ENCODE measurements at places on chromosomes 3 and 15.
A peak's percentile ranks its signal among the peaks of the same experiment; 100 is the strongest.

DNA sequence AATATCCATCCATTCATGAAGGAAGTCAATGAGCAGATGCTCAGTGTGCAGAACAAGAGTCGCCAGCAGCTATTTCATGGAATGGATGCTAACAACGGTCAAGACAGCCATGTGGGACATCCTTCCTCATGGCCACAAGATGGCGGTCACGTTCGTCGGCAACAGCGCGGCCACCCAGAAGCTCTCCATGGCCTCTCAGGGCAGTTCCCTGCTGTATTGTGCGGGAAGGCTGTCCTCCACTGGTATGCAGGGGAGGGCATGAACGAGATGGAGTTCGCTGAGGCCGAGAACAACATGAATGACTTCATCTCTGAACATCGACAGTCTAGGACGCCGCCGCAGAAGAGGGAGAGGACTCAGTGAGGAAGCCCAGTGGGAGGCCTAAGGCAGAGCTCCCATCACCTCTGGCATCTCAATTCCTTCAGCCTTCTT, 208.3 kb downstream of the TJP1 start:
- peak; percentile 40 for ATAC-seq

GRCh38 chr3:52026041-52026440, 30.3 kb downstream of the DUSP7 start:
- ATAC-seq: no peak

GRCh38 chr15:81941479-81941878, 104.3 kb downstream of the MEX3B start:
- peak; percentile 56 for ATAC-seq

DNA sequence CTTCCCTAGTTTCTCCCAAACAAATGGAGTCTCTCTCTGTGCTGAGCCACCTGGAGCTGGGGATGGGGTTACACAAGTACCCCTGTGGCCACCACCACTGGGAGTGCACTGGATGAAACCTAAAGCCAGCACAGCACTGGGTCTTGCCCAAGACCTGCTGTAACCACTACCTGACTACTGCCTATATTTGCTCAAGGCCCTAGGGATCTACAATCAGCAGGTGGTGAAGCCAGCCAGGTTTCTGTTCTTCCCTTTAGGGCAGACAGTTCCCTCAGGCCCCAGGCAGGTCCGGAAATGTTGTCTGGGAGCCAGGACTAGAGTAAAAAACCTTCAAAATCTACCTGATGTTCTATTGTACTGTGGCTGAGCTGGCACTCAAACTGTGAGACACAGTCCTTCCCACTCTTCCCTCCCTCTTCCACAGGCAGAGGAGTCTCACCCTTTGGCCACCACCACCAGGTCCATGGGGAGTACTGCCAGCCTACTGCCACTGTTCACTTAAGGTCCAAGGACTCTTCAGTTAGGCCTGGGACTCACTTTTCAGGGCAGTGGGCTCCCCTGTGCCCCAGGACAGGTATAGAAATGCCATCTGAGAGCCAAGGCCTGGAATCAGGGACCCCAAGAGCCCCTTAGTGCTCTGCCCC, 23.8 kb downstream of the C3orf20 start:
- no peak for ATAC-seq

GRCh38 chr3:71022551-71023335, 560.8 kb downstream of the FOXP1 start:
- ATAC-seq: peak; percentile 73

- peak; percentile 95 for ATAC-seq
Measured at GRCh38 chr3:139564294-139564861, 24.8 kb upstream of the RBP1 start.

- peak; percentile 79 for ATAC-seq
Measured at GRCh38 chr3:124429129-124429815, 301.0 kb upstream of the UMPS start.

DNA sequence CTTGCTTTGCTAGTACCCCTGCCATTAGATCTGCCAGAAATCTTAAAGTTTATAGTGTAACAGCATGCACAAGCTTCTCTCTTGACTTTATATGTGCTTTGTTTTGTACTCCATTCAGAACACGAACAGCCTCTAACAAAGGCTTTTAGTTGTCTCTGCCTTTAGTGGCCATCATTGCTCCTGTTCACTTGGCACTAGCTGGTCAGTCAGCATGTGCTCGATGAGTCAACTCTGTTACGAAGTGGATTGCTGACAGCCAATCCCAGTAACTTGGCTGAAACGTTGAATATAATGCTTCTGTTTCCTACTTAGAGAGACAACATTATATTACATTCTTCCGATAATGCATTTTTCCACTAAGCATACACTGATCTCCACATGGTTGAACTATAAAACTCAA, 349.2 kb downstream of the NAALADL2 start:
- ATAC-seq: peak; percentile 52

DNA sequence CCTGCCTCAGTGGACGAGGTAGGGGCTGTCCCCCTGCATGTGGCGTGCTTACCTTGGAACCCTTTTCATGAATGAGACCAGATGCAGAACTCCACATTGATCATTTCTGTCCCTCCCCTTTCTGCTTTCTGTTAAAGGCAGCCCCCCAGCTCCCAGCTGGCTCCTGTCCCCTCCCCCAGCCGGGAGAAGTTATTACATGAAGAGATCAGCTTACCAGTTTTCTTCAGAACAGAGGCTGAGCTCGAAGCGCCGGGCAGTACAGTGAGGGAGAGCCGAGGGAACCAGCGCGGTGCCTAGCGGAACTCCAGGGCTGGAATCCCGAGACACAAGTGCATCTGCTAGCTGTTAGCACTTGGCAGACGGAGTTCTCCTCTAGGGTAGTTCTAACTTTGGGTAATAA, 263.3 kb upstream of the NR2E3 start:
- ATAC-seq: peak; percentile 50

- no peak for ATAC-seq
Measured at GRCh38 chr3:56789076-56789475, 12.7 kb downstream of the ARHGEF3 start.

- no peak for ATAC-seq
Measured at GRCh38 chr3:154759966-154760365, 320.2 kb upstream of the MME start.

GRCh38 chr15:40130799-40131502, 22.3 kb upstream of the BMF start:
- no peak for ATAC-seq

- ATAC-seq: no peak
Measured at GRCh38 chr3:184619787-184620430, 58.3 kb downstream of the EPHB3 start.

DNA sequence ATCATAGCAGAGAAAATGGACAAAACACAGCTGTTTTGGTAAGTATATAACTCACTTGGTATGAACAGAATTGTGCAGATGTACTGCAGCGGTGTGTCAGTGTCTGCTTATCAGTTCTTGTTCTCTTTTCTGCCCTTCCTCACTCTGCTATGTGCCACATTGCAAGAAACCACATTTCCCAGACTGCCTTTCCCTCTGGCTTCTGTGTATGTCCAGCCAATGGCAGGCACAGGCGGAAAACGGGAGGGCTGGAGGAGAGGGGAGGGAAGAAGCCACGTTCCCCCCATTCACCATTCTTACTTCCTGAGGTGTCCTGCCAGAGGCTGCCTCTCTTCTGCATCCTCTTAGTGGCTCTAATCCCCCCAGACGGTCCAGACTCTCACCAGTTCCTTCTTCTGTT, 15.4 kb downstream of the HHLA2 start:
- no peak for ATAC-seq

GRCh38 chr15:57335719-57336118, 40.6 kb upstream of the CGNL1 start:
- ATAC-seq: no peak

DNA sequence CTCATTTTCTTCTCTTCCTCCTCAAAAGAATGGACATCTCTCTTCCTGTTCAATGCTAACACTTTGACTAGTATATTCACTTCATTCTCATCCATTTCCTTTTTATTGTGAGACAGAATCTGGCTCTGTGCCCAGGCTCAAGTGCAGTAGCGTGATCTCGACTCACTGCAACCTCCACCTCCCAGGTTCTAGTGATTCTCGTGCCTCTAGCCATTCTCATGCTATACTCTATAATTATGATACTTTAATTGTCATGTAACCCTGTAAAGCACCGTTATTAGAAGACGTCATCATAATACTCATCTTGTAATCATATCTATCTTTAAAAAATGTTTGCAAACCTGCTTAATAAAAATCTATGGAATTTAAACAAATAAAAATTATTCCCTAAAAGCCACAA, 107.0 kb downstream of the SHOX2 start:
- no peak for ATAC-seq

DNA sequence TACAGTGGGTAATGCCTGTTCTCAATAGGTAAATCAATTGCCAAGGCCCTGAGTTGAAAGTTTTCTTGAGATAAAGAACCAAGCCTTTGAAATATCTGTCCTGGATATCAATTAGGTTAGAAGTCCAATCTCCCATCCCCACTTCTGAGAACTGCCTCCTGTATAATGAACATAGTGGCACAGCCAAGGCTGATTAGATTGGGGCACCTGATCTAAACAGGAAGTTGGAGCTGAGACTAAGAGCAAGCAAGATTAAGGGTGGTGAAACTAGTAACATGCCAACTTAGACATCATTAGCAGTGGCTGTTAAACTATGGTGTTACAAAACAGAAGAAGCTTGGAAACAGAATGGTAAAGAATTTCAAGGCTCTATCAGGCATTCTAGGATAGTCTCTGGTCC, 137.7 kb upstream of the TMEM108 start:
- ATAC-seq: no peak

DNA sequence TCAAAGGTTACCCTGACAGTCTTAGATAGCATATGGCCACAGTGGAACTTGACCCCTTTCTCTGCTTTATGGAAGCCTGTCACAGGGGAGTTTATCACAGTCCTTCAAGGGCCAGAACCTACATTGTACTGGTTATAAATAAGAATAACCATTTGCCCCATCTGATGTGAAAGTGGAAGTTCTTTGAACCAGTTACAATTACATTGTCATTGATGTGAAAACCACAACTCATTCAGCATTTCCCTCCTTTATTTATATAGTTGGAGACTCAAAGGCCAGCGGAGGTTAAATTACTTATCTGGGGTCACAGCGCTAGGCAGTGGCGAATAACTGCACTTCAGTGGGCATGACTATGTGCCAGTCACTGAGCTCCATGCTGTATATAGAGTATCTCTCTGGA, 60.5 kb upstream of the TBC1D5 start:
- ATAC-seq: no peak

GRCh38 chr3:155236473-155236872, 57.0 kb downstream of the STRIT1 start:
- no peak for ATAC-seq

DNA sequence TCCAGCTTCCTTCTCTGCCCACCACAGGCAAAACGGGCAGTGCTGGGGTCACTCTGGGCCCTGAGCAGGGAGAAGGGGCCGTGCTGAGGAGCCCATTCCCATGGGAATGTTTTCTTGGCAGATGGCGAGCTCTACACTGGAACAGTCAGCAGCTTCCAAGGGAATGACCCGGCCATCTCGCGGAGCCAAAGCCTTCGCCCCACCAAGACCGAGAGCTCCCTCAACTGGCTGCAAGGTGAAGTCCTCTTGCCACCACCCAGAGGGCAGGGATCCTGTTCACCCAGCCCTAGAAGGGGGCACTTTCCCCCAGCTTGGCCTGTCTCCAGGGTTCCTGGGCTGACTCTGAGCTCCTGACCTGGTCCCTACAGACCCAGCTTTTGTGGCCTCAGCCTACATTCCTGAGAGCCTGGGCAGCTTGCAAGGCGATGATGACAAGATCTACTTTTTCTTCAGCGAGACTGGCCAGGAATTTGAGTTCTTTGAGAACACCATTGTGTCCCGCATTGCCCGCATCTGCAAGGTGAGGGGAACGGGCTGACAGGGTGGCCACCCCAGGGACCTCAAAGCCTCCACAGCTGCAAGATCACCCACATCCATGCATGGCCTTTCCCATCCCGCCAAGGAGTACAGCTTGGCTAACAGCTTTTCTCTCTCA, 12.4 kb downstream of the CIB1 start:
- ATAC-seq: peak; percentile 81

DNA sequence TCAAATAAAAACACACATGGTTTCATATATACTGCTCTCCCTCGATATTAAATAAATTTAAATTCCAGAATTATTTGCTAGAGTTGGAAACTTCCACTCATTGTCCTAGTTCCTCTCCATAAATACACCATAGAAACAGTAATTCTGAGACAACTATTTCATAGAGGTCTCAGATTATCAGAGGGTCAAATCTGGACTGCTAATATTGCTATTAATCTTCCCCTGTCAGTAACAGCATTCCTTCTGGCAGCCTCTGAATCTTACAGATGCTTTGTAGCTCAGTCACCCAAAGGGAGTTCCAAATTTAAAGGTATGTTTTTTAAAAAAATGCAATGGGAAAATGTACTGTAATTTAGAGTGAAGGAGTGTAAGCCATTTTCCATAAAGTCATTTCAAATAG, 428.8 kb downstream of the PYDC2 start:
- ATAC-seq: no peak

- ATAC-seq: no peak
Measured at GRCh38 chr15:76987896-76988860, 6.7 kb upstream of the PSTPIP1 start.

GRCh38 chr15:63514531-63514943, 10.1 kb downstream of the USP3 start:
- no peak for ATAC-seq

GRCh38 chr3:42314411-42314810, 48.4 kb upstream of the CCK start:
- ATAC-seq: no peak

GRCh38 chr15:29312387-29312786, 42.8 kb upstream of the NSMCE3 start:
- no peak for ATAC-seq

DNA sequence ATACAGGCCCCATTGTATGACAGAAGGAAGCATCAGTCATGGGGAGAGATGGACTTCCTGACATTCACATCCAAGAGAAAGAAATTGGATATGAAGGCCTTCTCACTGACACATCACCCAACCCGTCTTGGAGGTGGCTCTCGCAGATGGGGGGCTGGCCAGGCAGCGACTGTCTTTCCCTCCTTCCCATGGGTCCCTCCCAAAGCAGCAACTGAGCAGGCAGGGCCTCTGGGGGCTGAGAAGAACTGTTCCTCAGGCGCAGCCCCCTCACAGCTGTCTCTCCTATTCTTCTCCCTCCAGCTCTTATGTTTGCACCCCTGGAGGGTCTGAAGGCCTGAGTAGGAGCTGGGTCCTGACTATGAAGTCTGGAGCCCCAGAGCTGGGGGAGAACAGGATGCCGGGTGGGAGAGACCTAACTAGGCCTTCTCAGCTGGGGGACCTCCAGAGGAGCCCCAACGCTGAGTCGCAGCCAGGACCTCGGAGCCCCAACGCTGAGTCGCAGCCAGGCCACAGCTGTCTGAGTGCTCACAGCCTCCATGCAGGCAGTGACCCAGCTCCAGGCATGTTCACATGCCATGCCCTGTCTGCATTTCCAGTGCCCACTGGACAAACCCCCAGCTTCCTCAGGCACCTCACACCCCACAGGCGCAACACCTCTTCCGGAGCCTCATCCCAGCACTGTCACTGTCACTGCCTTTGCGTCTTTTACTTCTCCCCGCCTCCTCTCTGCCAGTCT, 29.6 kb downstream of the UMPS start:
- no peak for ATAC-seq

GRCh38 chr15:81029414-81030300, 28.9 kb downstream of the TLNRD1 start:
- no peak for ATAC-seq

- no peak for ATAC-seq
Measured at GRCh38 chr3:52341123-52341522, 25.0 kb downstream of the DNAH1 start.
